ENCODE measurements at places on chromosomes 6 and 20.
A peak's percentile ranks its signal among the peaks of the same experiment; 100 is the strongest.

DNA sequence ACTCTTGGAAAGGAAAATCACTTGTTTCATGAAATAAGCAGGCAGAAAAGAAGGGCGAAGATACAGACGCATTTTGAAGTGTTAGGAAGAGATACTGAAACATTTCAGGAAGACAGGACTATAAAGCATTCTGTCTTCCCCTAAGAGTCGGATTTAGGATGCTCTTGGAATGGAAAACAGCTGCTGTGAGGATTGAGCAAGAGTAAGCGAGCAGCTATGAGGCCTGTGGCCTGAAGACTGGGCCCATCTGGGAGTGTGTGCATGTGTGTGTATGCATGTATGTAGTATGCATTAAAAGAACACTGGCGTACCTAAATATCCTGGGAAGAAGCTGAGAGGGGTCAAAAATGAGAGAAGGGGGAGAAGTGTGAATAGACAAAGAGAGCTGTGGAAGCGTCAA, 83.6 kb downstream of the SIM1 start:
- no peak for DNase-seq

DNA sequence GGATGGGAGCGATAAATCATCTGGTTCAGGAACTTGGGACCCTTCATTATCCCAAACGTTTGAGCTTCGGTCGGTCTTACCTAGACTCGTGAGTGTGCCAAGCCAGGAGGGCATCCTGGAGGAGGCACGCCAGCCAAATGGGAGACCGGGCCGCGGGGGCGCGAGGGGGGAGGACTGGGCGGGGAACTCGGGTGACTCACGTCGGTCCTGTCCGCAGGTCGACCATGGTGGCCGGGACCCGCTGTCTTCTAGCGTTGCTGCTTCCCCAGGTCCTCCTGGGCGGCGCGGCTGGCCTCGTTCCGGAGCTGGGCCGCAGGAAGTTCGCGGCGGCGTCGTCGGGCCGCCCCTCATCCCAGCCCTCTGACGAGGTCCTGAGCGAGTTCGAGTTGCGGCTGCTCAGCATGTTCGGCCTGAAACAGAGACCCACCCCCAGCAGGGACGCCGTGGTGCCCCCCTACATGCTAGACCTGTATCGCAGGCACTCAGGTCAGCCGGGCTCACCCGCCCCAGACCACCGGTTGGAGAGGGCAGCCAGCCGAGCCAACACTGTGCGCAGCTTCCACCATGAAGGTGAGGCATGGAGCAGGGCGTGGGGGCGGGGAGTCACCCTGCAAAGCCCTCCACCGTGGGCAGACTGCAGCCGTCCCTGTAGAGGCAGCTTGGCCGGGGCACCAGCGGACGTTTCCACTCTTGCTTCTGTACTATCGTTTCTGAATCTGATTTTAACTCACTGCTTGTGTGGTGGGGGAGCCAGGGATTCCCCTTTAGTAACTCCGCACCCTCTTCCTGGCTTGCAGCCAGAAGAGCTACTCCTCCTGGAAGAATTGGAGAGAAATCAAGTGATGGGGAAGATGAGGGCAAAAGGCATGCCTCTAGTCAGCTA, 2.7 kb downstream of the BMP2 start:
- no peak for DNase-seq

DNA sequence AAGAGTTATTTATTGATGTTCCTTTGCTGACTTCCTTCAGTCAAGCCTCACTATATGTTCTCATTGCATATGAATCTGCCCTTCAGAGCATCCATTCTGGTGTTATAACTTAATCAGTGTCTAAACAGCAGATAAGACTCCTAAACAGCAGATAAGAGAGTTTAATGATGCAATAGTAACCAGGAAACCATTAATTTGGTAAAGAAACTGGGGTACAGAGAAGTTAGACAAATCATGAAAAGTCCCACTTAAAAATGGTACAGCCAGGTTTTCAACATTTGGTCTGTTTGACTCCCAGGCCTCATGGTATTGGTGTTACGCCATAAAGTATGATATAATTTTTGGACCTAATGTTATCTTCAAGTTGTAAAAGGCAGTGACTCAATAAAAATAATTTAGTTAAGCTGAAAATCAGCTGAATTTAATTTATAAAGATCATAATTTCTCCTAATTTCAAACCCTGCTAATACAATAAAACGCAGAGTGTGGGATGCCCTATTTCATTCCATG, 127.4 kb upstream of the DST start:
- DNase-seq: no peak

GRCh38 chr6:84633771-84634170, 130.6 kb downstream of the TBX18 start:
- DNase-seq: no peak

DNA sequence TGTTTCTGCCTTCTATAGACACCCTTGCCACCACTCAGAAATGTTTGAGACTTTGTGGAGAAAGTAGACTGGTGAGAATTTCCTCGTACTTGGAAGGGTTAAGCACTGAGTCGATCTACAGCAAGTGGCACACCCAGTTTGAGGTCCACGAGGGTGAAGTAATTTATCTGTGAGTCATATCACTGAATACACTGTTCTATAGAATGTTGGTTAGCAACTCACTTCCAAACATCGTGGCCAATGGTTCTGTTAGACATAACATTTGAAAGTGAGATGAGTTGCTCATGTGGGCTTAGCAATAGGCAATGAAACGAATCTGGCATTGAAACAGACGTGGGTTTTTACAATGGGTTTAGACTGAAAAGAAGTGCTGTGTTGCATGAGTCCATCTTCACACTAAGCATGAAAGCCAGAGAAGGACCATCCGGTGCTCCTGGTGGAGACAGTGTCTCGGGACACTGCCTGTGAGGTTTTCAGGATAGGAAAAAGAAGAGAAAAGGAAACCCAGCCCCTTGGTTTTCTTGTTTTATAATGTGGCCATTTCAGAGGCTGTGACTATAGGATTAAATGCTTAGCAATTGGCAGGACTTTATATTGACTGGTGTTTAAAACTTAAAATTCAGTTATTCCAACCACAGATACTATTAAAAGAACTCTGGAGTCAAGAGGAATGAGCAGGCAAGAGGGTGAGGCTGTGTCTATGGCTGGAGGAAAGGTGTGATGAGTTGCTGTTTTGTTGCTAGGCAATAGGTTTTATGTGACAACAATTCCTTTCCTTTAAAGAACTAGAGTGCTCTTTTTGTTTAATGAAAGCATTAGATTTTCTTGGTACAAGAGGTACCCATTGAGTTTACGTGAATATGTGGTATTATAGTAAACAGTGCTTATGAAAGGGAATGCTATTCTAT, 31.0 kb upstream of the EZR start:
- no peak for DNase-seq

DNA sequence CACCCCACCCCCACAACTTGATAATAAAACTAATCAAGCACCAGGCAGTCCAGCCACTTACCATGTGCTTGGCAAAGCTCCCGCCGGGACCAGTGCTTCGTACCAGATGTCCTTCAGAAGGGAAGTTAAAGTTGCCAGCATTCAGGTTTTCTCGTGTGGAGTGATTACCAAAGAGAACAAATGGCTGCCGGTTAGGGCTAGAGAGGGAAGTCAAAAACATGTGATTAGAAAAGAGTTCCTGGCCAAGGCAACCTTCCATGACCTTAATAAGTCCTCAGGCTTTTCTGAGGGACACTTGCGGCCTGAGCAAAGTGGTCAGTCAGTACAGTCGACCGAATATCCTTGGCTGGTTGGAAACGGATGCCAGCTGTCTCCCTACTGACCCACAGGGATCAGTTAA, 67.0 kb downstream of the DNAAF9 start:
- DNase-seq: no peak

DNA sequence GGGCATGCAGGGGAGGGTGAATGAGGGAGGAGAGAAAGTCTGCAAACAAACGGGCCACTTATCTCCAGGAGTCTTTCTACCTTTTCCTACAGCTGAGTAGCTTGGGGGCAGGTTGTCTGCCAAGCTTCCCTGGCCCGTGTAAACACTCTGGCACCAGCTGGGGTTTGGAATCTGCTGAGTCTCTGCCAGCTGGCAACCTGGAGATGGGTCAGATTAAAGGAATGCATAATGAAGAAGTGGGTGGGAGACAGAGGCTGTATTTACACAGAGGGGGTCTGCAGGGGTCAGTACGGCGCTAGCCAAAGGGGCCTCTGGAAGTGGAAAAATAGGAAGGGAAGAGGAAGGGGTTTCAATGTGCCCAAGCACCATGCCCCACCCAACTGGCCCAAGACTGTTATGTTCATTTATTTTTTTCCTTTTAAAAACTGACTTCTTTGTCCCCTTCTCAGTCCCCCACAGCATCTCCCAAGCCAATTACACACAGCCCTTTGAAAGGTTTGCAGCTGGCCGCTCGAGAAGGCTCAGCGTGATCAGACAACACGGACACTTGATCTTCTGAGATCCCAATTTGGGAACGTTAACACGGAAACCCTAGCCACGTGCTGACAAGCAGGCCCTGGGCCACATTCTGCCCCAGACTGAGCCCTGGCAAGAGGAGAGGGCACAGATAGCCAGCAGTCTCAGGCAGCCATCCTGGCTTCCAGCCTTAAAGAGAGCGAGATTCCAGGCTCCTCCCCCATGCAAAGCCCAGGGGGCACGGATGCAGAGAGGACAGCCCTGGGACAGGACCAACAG, 25.2 kb downstream of the TRAM2 start:
- peak; percentile 69 for DNase-seq

DNA sequence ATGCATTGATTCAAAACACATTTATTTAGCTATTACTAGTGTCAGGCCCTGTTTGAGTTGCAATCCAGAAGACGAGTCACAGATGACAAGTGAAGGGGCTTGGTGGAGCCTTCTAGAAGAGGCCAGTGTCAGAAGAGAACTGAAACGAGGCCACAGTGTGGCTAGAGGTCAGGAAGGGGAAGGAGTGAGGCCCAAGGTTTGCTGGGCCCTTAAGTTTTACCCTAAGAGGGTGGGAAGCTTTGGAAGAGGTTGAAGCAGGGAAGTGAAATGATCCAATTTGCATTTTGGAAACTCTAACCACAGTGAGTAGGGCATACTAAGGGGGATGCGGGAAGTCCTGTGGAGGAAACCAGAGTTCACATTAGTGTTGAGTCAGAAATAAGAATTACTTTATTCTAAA, 25.0 kb downstream of the TTK start:
- no peak for DNase-seq

DNA sequence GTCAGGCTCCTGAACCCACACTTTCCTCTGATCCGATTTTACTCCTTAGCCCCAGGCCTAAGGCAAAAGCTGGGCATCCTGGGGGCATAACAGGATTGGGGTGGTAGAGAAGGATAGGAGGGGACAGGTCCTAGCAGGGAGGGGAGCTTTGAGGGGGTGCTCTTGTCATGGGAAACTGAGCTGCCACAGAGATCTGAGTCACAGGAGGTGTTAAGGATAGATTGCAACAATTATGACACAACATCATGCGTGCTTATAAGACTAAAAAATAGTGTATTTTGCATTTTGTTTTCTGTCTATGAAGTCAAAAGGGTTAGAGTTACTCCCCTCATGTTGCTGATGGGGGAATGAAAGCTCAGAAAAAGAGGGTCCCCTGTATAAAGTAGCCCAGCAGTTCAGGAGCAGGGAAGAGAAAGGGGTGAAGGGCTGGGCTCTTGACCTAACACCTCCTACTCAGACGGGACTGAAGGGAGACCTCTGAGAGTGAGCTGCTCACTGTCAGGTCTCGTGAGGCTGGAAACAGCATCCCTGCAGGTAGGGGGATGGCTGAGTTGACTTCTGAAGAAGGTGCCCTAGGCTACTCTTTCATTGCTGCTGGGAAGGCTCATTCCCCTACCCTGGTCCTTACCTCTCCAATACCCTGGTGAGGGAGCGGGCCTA, 2.0 kb downstream of the GLP1R start:
- no peak for DNase-seq

GRCh38 chr6:119026822-119027221, 51.6 kb downstream of the FAM184A start:
- DNase-seq: no peak

DNA sequence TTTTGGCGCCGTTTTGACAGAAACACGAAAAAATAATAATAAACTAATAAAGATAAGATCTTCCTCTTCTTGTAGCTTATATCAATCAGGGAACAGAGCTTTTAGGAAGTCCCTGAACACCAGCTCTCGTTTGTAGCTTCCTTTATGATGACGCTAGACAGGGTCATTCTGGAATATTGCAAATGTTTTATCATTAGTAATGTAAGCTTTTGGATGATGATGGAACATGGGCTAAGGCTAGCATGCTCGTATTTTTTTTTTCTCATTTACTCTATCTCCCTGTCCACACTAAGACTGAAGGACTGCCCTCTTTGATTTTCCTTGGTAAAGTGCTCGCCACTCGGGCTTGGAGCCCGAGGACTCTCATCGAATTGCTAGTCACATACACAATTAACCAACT, 22.1 kb upstream of the POM121L2 start:
- no peak for DNase-seq

- no peak for DNase-seq
Observed at GRCh38 chr6:133855991-133856370, 32.9 kb upstream of the TCF21 start.

- DNase-seq: no peak
Observed at GRCh38 chr6:36797055-36797454, 42.2 kb downstream of the CPNE5 start.

- no peak for DNase-seq
Observed at GRCh38 chr6:124536842-124537191, 425.4 kb upstream of the RNF217 start.

GRCh38 chr6:161924516-161925116, 650.8 kb upstream of the AGPAT4 start:
- DNase-seq: no peak

- no peak for DNase-seq
Observed at GRCh38 chr6:97656706-97657350, 373.8 kb upstream of the MMS22L start.

- no peak for DNase-seq
Observed at GRCh38 chr20:55582498-55582897, 422.8 kb downstream of the CBLN4 start.

DNA sequence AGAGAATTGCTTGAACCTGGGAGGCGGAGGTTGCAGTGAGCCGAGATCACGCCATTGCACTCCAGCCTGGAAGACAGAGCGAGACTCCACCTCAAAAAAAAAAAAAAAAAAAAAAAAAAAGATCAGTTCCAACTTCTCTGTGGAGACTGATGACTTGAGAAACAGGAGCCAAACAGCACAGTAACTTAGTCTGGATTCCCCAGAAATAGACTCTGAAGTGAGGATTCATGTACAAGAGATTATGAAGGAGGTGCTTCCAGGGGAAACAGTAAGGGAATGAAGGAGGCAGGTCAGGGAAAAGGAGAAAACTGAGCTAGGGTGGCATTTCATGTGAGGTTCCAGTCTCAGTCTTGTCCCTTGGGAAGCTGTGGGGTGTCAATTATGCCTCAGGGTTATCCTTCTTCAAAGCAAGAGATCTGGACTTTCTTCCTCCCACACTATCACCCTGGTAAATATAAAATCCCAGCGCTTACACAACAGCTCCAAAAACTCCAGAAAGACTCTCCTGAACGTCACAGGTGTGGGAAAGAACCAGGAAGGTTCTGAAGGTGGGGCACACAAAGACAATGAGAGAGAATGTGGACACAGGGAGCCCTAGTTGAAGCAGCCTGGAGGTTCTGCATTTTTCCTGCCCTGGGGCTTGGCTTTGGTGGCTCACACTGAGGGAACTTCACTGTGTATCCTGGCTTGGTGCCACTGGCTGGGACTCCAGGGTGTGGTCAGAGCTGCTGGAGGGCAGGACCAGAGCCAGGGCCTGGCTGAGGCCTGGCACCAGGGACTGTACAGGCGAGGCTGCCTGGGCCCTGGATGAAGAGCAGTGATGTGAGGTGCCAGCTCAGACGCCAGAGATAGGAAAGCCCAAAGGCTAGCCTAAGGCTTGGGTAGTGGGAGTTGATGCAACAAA, 46.8 kb downstream of the PCNA start:
- DNase-seq: peak; percentile 80
